NCI-H187 treated with DMSO at 0.1 percent for 48 hours (cell line): ENCODE measurements at places on chromosomes 5 and 9.

GRCh38 chr5:39200081-39200480 is 19.3 kb downstream of the FYB1 start:
- no peak for DNase-seq

DNA sequence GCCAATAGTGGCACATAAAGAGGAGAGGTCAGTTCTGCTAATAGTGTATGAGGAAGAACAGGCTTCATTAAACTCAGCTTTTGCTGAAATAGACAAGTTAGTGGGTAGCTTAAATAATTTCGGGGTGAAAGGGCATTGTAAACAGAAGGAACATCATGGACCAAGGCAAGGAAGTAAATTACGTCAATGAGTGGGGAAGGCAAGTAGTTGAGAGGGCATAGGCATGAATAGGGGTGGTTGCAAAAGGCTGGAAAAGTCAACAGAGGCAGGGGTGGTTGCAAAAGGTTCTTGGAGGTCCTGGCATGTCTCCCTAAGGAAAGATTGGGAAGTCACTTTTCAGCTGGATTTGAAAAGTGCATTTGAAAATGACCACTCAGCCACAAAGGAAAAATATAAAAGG is 383.3 kb upstream of the RPS23 start:
- no peak for DNase-seq

DNA sequence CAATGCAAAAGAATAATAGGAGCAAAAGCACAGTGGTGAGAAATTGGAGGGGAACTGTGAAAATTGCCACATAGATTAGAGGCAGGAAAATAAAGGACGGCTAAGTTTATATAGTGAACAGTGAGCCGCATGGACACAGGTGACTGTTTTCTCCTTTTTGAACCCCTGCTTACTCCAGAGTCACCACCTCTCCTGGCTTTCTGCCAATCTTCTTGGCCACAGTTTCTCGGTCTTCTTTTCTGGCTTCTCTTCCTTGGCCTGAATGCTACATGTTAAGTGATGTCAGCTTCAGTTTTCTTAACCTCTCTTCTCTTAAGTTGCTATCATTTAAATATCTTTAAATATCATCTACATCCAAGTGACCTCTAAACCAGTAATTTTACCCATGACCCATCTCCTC is 47.3 kb upstream of the CDKN2B start:
- DNase-seq, result no peak

GRCh38 chr9:135212961-135213360 is 125.5 kb downstream of the OLFM1 start:
- DNase-seq, result no peak

DNA sequence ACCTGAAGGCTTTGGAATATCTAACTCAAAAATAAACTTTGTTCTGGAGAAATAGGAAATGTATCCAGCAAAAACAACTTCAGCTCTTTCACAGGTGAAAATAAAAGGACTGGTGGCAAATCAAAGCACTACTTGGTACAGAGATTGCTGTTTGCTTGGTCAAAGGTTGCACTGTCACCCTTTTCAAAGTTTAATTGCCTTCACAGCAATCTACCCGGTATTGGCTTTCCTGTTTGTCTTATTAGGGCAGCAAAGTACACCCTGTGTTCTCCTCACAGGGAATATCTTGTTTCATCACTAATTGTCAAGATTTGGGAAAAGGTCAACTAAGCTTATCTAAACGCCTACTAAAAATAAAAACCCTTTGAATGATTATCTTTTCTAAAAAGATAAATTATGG is 214.1 kb upstream of the ADCY2 start:
- DNase-seq, result no peak

DNA sequence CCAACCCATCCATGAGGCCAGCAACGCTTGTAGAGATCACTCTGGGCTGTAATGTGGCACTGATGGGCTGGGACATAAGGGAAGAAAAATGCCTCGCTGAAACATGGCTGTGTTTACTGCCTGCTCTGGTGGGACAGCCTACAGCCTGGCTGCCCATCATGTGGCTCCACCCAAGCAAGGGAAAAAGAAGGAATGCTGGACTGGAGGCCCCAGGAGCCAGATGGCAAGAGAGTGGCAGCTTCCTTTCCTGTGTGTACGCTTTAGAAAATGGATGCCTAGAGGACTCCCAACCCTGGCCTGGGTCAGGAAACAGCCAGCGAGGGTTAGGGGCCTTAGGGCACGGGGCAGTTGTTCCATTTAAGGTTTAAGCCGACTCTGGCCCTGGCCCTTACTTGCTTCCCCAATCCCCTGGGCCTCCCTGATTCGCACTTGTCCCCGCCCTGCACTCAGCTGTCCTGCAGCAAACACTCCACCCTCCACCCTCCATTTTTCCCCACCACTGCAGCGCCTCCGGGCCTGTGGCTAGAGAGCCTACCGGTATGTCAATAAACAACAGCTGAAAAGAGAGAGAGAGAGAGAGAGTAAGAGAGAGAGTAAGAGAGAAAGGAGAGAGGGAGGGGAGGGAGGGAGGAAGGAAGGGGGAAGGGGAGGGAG is 819.4 kb downstream of the SEMA5A start:
- DNase-seq, result no peak
